ENCODE measurements at places on chromosomes 12 and 14.
A peak's percentile ranks its signal among the peaks of the same experiment; 100 is the strongest.

- peak; percentile 48 for DNase-seq
These were observed 198.2 kb downstream of the TSPAN9 start for GRCh38 chr12:3275171-3276041.

GRCh38 chr14:95829321-95829720, 47.3 kb upstream of the TUNAR start:
- DNase-seq = no peak

GRCh38 chr12:18443768-18444437, 182.6 kb downstream of the PIK3C2G start:
- DNase-seq = no peak

DNA sequence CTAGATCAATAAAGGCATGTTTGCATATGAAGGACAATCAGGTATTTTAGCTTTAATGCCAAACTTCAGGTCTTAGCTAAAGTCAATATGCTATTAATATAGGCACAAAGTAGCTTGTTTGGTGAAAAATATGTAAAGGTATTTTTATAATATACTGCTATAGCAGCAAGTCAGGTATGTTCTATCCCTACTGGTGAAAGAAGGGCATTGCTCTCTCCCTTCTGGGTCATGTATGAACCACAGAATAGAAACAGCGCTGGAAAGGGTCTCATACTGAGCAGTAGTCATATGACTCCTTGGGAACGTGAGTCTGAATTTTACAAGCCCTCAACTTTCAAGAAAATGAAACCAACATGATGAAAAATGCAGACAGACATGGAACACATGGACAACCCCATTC, 314.6 kb downstream of the GRIN2B start:
- no peak for DNase-seq

- DNase-seq = no peak
These were observed 87.1 kb downstream of the ZFP36L1 start for GRCh38 chr14:68705741-68706283.

Measured in T follicular helper cell (primary cell).